ENCODE measurements at places on chromosomes 7 and 10.

GRCh38 chr10:97759158-97759887 lies 12.5 kb downstream of the SFRP5 start:
- peak; percentile 54 for DNase-seq

DNA sequence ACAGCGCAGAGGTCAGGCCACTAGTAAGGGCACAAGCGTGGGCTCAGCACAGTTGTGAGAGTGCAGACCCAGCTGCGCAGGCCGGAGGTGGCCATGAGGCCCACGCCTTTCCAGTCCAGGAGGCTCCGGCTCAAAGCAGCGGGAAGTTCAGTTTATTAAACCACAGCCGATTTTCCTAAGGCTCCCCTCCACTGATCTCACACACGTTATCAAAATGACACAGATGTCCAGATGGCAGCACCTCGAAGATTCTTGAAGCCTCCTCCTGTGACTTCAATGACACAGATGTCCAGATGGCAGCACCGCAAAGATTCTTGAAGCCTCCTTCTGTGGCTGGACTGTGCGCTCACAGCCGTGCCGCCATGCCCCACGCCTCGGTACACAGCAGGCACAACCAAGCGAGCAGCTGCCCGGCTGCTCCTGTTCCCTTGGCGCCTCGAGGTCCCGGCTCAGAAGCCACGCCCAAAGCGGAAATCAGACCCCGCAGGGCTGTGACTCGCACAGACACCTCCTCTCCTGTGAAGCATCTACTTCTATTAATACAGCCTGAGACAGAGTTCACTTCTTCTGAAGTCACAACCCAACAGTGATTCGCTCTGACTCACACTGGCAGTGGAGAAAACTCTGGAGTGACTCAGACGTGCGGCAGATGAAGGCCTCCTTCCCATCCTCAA lies 122.7 kb downstream of the MAD1L1 start:
- peak; percentile 86 for DNase-seq

GRCh38 chr7:147539685-147540084 lies 1050.9 kb upstream of the C7orf33 start:
- no peak for DNase-seq

- DNase-seq = peak; percentile 93
These were observed at the start of gene ORAI2 for GRCh38 chr7:102433219-102434038. TSS of gene ORAI2 (plus strand) at chr7:102433575. CDS start at chr7:102438957, 5,382 bp downstream.

DNA sequence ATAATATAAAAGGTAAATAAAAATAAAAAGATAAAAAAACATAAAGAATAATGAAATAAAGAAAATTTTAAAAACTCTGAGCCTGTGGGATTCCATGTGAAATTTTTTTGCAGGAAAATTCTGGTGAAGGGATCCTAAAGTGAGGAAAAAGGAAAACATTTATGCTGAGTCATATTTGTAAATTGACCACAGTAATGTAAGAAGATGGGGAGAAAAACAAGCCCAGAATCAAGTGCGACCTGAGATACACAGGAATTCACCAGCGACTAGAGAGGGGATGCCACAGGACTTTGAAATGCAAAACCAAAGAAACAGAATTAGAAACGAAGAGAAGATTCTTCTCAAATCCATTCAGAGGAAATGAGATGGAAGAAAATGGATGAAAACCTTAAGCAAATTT lies 133.8 kb upstream of the PFKP start:
- no peak for DNase-seq

DNA sequence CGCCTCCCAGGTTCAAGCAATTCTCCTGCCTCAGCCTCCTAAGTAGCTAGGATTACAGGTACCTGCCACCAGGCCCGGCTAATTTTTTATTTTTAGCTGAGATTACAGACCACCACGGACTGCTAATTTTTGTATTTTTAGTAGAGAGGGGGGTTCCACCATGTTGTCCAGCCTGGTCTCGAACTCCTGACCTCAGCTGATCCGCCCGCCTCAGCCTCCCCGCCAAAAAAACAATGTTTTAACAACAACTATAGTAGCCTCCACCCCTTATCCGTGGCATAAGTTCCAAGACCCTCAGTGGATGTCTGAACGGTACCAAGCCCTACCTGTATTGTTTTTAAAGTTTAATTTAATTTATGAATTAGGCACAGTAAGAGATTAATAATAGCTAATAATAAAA lies 48.2 kb downstream of the GNA12 start:
- no peak for DNase-seq

All from activated CD4-positive, alpha-beta T cell treated with anti-CD3 and anti-CD28 coated beads, Interleukin-2, Interleukin-6, amounts not matched to agents 100 ng/mL and 50 ng/mL, durations not matched to agents 16 hours and 8 hours (primary cell).